ENCODE measurements at places on chromosomes 7 and 10.

DNA sequence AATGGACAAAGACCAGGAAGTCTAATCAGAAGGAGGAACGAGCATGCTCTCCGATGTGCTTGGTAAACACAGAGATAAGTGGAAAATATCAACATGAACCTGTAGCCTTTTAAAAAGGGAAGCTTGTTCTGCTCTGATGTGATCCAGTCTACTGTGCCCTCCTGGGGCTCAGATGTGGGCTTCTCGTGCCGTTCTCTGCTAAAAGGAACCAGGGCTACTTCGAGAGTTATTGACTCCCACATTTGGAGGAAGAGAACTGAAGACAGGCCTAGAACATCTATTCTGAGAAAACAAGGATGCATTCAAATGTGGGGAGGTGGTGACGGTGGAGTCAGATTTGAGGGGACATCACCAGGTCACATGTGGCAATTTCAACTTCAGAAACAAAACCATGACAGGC, 325.4 kb downstream of the GLRX3 start:
- DNase-seq: no peak

DNA sequence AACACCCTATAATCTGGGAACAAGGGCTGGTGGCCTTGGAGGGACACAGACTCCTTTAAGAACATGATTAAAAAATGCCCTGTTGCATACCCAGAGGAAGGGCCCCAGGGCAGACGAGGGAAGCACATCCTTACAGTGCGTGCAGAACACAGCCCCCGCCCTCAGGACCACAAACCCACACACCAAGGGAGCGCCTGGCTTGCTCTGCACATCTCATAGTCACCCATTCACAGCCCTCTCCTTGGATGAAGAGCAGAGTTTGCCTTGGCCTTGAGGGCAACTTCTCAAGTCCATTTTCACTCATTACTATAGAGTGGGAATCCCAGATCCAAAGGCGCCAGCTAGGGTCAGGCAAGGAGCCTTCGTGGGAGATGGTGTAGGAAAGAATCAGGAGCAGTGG, 6.3 kb upstream of the VSIR start:
- DNase-seq: no peak

DNA sequence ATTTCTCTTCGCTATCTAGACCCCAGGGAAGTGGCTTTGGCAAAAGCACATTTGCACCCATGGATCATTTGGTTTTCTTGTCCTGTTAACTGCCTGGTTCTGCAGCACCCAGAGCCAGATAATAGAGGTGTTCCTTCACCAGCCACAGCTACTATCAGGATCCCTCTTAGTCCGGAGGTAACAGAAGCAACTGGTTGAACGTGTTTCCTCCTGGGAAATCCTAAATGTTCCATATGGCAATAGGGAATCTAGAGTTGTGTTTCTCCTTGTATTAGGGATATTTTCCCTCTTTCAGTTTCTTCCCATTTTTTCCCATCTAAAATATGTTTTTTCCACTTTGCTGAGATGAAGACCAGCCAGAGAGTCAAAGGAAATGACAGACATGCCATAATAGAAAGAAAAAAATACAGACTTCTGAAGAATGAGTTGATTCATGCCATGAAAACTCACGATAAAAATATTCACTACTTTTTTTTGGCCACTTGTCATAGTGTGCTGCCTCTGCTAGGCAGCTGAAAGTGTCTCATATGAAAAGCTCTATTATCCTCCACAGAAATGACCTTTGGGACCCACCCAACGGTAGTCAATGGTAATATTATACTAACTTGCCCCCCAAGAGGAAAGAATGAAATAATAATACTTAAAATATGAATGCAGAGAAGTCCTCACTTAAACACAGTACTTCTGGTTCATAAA, 472.8 kb downstream of the KCNMA1 start:
- no peak for DNase-seq

DNA sequence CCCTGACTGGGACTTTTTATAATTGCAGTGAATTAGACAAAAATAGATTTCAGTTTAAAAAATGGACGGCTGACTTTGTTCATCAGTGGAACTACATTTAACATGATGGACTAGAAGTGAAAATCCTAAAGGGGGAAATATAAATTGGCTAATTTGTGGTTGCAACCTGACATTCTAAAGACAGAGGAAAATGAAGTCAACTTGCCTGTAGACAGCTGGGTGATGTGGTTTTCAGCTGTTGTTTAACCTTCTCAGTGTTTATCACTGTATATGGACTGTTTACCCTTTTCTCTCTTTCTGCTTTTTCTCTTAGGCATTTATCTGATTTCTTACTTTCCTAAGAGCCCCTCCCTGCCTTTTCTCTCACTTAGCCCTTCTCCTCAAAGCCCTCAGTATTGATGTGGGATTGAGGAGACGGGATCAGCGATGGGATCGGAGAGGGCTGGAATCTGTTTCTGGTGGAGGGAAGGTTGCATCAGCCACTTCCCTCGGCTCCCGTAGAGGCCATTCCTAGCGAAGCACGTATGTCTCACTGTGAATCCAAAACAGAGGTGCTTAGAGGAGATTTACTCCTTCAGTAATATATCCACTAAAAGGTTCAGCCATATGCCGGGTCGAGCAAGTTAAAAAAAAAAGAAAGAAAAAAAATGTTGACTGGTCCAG, 109.0 kb upstream of the KLF6 start:
- no peak for DNase-seq

DNA sequence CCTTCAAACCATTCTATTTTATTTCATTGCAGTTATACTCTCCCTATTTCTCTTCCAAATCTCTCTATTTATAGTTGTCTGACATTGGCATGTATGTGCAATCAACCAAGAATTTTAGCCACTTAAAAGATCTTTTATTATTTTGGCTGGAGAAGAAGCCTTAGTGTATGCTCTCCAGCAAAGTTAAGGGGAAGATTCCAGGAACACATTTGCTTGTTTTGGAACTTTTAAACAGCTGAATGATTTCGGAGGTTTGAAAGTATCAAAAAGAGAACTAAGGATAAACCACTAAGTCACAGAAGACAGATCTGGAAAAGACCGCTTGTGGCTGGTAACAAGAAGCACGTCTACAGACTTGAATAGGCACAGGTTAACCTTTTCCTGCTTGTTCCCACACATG, 182.2 kb upstream of the FZD1 start:
- no peak for DNase-seq

GRCh38 chr7:29793507-29793906, 12.8 kb upstream of the WIPF3 start:
- no peak for DNase-seq

DNA sequence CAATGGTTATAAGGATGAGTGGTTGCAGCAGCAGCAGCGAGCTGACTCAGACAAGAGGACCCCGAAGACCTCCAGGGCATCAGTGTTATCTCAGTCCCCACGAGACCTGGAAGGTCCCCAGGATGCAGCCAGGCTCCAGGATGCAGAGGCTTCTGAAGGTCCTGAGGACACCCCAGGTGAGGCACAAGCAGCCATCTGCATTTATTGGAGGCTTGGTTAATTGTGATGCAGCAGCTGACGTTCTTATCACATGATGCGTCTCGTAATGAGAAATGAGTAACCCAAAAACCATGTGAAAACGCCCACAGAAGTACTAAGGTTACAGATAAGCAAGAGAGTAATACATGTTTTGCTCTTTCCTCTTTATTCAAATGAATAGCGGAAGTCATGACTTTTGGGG, 17.4 kb downstream of the C7orf57 start:
- no peak for DNase-seq

GRCh38 chr7:3215624-3216585, 85.1 kb upstream of the SDK1 start:
- no peak for DNase-seq

DNA sequence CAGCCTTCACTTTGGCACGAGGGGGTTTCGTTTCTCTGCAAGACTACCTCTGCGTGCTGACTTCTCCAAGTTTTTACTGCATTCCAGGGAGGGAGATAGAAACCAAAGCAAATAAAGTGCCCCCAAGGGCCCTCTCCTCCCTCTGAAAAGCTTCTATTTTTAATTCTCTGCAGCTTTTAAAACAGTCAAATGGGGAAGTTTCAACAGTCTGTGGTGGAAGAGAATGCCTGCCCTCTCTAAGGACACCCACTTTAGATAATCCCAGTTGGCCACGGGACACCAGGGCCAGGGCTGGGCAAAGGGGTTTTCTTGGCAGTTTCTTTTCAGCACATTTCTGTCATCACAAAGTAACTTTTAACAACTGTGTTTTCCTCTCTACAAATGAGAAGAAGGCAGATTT, 386.7 kb upstream of the NPVF start:
- DNase-seq: no peak

GRCh38 chr7:106009503-106010226, 46.6 kb downstream of the CDHR3 start:
- peak; percentile 78 for DNase-seq

GRCh38 chr10:987620-987869, 689 bp upstream of the GTPBP4 start:
- DNase-seq: no peak

DNA sequence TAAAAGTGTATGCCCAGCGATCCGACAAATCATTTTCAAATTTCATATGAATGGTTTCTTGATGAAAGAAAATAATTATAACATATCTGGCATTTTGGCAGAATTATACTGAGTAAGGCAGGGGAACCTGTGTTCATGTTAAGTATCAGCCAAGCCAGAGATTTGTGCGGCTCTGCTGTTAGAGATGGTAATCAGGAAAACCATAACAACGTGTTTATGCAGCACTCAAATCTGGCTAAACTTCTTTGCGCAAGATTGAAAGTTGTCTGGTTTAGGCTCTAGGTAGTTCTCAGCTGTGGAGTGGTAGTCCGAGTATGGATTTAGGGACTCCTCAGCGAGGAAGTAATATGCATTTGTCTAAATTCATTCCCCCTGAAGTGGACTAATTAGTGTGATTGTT, 8.9 kb upstream of the CTBP2 start:
- DNase-seq: no peak

DNA sequence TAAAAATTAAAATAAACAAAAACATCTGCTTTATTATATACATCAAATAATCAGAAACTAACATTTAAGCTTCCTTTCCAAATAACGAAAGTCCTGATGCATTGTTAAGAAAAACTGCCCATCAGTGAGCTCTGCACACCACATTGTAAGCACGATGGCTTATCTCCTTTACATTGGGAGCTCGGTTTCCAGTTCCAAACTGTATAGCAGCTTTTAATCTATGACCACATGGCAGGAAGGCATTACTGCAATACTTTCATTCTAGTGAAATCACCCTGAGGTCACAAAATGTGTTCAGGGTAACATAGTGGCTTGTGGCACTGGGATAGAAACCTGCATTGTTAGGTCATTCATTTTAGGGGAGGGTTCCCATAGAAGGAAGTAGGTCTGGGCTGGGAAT, 146.3 kb downstream of the ZNF22 start:
- no peak for DNase-seq

DNA sequence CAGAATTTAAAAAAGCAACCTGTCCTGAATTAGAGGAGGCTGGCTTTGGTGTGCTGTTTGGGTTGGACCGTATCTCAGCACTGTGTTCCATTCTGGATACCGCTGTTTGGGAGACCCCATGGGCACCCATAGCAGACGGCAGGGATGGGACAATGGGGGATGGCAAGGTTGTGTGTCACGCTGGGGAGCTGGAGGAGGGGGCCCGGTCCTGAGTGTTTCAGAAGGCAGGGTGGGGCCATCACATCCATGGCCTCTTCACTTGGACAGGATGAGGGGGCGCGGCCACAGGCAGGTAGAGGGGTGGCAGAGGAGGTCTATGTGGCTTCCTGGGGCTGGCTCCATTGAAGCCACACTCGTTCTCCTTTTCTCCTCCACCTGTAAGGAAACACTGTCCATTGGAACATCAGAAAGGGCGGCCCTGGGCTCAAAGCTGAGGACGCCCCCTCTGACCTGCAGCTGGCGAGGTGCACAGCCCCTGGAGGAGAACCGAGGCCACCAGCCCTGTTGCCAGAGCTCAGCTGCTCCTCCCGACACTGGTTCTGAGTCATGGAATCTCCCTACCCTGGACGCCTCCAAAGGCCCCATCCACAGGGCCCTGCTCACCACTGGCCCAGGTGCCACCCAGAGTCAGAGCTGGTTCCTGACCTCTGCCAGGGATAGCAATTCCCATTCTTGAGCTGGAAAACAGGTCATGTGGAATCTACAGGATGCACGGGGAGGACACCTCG, 587.3 kb downstream of the DNAJB6 start:
- DNase-seq: no peak

All from activated CD4-positive, alpha-beta T cell treated with anti-CD3 and anti-CD28 coated beads, Interleukin-2, amount 50 U/mL, for 1 hour (primary cell).